Fibroblast of the aortic adventitia (primary cell): ENCODE measurements at places on chromosomes 6 and 20. TPM values are rescaled to one million over a fixed set of nuclear protein-coding genes. Genes with fewer than 3 reads are reported as not detected.

- DNase-seq: no peak
These were observed at the start of gene TP53TG5 for GRCh38 chr20:45378191-45378590. Gene TP53TG5, minus strand, starts transcription at chr20:45378325. Its CDS starts 89 bp downstream, at chr20:45378236.

PFDN4 gene
- total RNA-seq: 149 and 1,207 TPM in 2 replicates

DNA sequence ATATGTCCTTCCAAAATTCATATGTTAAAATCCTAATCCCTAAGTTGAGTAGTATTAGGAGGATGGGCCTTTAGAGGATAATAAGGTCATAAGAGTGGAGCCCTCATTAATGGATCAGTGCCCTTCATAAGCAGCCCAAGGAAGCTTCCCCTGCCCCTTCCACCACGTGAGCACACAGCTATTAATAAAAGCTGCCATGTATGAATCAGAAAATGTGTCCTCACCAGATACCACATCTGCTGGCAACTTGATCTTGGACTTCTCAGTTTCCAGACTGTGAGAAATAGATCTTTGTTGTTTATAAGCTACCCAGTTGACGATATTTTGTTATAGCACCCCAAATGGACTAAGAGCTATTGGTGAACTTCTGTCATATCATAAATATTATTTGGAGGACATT, 207.7 kb upstream of the HDDC2 start:
- DNase-seq: no peak

GRCh38 chr6:146581968-146582367, 16.8 kb upstream of the ADGB start:
- no peak for DNase-seq

DNA sequence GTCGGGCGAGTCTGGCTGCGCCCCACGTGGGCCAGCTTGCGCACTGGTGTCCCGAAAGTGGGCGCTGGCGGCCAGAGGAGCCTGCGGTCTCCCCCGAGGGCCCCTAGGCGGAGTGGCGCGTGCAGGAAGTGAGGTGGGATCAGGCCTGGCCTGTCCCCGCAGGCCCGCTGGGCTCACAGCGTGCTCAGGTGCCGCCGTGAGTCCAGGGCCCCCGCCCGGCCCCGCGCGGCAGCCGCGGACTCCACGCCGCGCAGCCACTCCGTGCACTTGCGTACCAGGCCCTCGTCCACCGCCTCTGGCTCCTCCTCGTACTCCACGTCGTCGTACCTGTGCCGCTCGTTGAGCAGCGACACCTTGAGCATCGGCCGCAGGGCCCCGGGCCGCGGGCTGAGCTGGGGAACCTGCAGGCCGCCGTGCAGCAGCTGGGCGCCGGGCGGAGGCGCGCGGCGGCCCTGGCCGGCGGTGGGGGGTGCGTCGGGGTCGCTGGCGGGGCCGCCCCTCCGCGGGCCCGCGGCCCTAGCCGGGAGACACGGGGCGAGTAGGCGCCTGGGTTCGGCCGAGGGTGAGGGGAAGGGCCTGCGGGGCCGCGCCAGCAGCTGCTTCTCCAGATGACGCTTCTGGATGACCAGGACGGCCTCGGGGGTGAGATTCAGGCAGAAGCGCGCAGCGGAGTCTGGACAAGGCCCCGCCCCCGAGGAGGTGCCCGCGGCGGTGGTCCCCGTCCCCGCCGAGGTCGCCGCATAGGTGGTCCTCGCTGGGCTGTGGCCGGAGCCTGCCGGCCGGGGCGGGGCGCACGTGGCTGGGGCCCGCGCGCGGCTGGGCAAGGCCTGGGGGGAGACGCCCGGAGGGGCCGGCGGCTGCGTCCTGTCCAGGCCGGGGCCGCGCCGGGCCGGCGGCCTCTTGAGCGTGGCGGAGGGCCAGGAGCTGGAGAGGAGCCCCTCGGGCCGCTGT, 835 bp downstream of the PRR18 start:
- DNase-seq: no peak

TMEM244 gene
- 0.45 TPM in 1 of 2 replicates, not detected in the other for total RNA-seq

GRCh38 chr6:22614547-22614946, 45.2 kb downstream of the HDGFL1 start:
- DNase-seq: no peak

CYP24A1 gene
- total RNA-seq: 0.98 TPM in 1 of 2 replicates, not detected in the other

TMC2 gene
- total RNA-seq: not detected in 2 replicates

GRCh38 chr6:115932481-115932880, 128.2 kb downstream of the FRK start:
- no peak for DNase-seq

DCBLD1 gene
- total RNA-seq: 6.7 and 27.4 TPM in 2 replicates

DNA sequence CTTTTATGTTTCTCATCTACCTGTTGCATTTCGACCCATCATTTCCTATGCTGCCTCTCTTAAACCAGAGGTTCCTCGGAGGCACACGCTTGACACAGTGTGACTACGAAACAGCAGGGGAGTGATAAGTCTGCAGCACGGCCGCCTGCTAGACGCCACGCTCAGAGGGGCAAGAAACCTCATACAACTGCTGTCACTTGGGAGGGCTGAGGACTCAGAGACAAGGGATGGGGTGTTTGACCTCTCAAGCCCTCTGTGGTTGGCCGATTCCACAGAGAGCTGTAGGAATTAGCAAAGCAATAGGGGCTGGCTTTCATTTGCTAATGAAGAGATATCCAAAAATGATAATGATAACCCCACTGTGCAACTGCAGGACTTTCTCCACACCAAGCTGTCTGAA, 372.5 kb downstream of the ZFAND3 start:
- DNase-seq: no peak

DNA sequence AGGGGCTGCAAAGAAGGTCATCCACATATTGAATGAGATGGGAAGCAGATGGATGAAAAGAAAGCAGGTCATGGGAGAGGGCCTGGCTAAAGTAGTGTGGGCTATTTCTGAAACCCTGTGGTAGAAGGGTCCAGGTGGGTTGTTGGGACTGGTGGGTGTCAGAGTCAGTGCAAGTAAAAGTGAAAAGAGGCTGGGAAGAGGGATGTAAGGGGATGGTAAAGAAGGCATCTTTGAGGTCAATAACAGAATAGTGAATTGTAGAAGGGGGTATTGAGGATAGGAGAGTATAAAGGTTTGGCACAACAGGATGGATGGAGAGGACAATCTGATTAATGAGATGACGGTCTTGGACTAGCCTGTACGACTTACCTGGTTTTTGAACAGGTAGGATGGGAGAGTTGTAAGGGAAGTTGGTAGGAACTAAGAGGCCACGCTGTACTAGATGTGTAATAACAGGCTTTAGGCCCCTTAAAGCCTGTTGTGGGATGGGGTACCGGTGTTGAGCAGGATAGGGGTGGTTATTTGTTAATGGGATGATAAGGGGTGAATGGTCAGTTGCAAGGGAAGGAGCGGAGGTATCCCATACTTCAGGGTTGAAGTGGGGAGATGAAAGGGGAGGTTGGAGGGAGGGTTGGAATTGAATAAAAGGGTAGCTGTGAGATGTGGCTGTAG, 748.9 kb upstream of the ADGRB3 start:
- no peak for DNase-seq

DNA sequence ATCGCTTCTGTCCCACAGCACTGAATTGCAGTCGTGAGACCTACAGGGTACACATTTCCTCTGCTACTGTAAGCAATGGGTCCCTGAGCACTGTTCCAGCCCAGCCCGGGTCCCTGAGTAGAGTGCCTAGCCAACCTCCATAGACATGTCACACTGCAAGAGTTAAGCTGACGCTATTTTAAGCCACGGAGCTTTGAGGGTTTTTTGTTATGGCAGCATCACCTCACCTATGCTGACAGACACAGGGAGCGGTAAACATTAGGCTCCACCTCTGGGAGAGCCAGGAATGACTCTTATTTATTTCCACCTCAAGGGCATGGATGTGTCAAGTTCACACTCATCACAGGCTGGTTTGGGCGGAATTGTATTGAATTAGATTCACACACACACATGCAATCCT, 45.1 kb downstream of the GRM4 start:
- no peak for DNase-seq

CRISP3 gene
- total RNA-seq: not detected in 2 replicates

DNA sequence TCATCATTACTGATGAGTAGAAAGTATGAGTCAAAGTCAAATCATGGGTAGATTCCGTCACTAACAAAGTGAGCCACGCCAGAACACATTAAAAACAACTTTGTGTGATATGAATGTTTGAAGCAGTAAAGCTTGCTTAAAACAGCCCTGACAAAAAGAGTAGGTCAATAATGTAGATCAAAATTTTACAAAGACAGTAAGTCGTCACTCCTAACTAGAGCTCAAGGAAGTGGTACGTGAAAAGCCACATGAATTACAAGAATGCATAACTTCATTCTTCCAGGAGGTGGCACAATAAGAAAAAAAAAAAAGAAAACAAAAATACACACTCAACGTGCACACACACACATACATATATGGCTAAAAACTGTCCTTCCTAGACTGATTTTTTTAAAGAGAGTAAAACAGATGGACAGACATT, 69.9 kb downstream of the HACE1 start:
- peak; percentile 55 for DNase-seq

SMOC2 gene
- total RNA-seq: 0.09 TPM in 1 of 2 replicates, not detected in the other

GRCh38 chr6:108948181-108948661, 100.0 kb downstream of the ARMC2 start:
- DNase-seq: no peak

RAET1G gene
- total RNA-seq: 0.82 and 4.6 TPM in 2 replicates

C4A gene
- 5.2 and 33.5 TPM in 2 replicates for total RNA-seq

GDAP1L1 gene
- total RNA-seq: 0.18 and 0.90 TPM in 2 replicates

- no peak for DNase-seq
These were observed 15.7 kb upstream of the CST7 start for GRCh38 chr20:24933266-24933908.

RIMS4 gene
- total RNA-seq: 0.27 and 0.41 TPM in 2 replicates

DNA sequence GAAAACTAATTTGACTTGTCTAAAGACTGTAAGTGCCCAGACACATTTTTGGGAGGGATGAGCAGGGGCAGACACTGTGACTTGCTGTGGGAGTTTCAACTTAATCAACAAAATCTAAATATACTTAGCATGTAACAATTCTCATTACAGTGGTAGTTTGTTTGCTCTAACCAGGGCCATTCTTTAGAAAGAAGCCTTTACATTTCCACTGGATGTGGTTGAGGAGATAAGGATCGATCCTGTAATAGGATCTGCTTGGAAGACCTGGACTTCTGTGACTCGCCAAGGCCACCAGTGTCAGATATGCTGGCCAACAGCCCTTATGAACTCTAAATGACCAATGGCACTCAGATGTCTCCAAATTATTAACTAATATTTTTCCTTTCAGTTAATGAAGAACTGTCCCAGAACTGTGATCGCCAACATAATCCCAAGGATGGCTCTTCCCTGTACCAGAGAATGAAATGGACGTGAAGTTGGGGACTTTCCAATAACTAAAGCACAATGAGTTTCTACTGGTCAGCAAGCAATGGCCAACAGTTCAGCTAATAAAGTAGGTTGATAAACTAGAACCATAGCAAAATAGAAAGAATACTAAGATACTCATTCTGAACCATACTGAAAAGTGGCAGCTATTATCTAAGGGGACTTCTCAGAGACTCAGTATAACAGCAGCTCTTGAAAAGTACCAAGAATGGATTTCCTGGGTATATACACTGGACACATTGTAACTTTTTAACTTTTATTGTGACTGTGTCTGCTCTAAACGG, 7.5 kb downstream of the SMLR1 start:
- no peak for DNase-seq

IMPG1 gene
- total RNA-seq: not detected in 2 replicates

DNA sequence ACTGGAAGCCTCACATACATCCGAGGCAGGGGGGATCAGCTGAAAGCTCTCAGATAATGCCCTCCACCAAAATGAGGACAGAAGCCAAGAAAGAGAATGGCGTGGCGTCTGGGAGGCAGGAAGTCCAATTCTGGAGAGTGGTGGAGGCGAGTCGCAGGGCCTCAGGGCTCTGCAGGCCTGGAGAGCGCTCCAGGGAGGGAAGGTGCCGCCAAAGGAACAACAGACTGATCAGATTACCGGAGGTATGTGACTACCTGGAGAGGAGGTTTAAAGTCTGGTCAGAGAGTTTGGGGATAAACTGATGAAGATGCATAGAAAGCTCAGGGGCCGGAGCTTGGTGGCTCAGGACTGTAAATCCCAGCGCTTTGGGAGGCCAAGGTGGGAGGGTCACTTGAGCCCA, 11.2 kb upstream of the IP6K3 start:
- DNase-seq: no peak

GRCh38 chr6:158938811-158939254, 61.2 kb downstream of the RSPH3 start:
- no peak for DNase-seq

DAAM2 gene
- 3.4 and 11.5 TPM in 2 replicates for total RNA-seq

TRMT11 gene
- 30.5 and 54.0 TPM in 2 replicates for total RNA-seq

DNA sequence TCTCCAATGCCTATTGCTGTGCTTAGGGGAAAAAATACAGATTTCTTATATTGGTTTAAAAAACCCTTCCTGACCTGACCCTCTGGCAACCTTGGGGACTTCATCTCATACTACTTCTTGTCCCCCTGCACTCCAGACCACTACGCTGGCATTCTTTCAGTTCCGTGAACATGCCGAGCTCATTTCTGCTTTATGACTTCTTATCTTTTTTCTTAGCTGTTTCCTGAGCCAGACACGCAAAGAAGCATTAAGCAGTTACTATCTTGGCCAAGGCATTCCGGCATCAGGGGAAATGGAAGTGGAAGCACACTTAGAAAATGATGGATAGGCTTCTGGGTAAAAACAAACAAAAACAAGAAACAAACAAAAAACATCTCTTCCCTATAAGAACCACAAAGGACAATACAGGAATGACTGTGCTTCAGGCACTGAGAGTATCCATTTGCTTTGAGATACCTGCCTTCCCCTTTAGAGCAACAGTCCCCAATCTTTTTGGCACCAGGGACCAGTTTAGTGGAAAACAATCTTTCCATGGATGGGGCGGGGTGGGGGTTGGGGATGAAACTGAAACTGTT, 4.4 kb upstream of the CCDC28A start:
- peak; percentile 67 for DNase-seq

GRCh38 chr20:7085467-7085866, 318.0 kb downstream of the BMP2 start:
- peak; percentile 35 for DNase-seq

- peak; percentile 16 for DNase-seq
These were observed 12.8 kb downstream of the C6orf141 start for GRCh38 chr6:49563006-49563886.

GRCh38 chr20:32458837-32459220, 100.7 kb downstream of the ASXL1 start:
- no peak for DNase-seq

BPIFA2 gene
- not detected in 2 replicates for total RNA-seq

GRCh38 chr6:139446768-139447655, 72.6 kb upstream of the CITED2 start:
- no peak for DNase-seq

VSTM2L gene
- 0.57 and 1.4 TPM in 2 replicates for total RNA-seq

- no peak for DNase-seq
These were observed 578.0 kb upstream of the ARID1B start for GRCh38 chr6:156199182-156199581.

DNA sequence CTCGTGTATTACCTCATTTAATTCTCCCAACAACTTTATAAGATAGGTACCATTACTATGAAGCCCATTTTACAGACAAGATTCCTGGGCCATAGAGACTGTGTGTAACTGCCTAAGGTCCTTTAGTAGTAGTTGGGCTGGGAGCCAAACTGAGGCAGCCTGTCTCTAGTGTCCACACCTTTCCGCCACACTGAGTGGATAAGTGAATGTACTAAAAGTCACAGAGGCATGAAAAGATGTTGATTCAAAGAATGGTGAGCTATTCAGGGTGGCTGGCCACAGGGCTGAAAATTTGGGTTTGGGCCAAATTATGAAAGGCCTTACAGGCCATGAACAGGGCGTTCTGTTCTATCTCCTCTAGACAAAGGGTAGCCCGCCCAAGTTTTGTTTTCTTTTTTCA, 11.0 kb downstream of the CD24 start:
- DNase-seq: no peak

- no peak for DNase-seq
These were observed 8.8 kb upstream of the CD83 start for GRCh38 chr6:14108571-14109410.

GUCA1A gene
- not detected in 2 replicates for total RNA-seq

TAF4 gene
- 2.9 and 5.4 TPM in 2 replicates for total RNA-seq
